Hepatocyte (in vitro differentiated cells): ENCODE measurements at places on chromosomes 11 and 22. TPM values are rescaled to one million over a fixed set of nuclear protein-coding genes. Genes with fewer than 3 reads are reported as not detected.
A peak's percentile ranks its signal among the peaks of the same experiment; 100 is the strongest.

The OVOL1 gene
- 26.0 and 26.3 TPM in 2 replicates for total RNA-seq

The IGLL1 gene
- not detected in 2 replicates for total RNA-seq

The HBG2 gene
- not detected in 2 replicates for total RNA-seq

The LARGE1 gene
- total RNA-seq: 23.6 and 28.6 TPM in 2 replicates

- no peaks in the 10 kb centered on the region for H3K36me3 ChIP-seq
- no peak for DNase-seq
- peaks cover 44% of the 10 kb centered on the region for H3K4me1 ChIP-seq
- peak overlapping the region; percentile 86 for H3K27ac ChIP-seq
- H3K4me3 ChIP-seq: no peak overlapping the region
These were observed 16.8 kb upstream of the CASTOR1 start for GRCh38 chr22:30305906-30306626.

DNA sequence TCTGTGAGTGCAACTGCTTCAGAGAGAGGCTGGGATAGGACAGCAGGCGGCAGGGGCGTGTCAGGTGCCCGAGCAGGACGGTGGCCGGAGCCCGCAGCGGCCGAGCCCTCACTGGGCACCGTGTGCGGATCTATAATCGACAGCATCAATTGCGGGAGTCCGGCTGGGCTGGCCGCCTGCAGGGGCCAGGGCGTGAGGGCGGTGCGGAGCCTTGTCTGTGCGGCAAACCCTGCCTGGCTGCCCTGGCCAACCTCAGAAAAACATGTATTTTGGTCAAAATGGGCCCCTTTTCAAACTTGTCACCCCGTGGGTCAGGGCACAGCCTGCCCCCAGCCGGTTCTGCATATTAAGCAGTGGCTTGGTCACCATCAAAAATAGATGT, 91.3 kb upstream of the KCNQ1OT1 start:
- no peak overlapping the region for H3K4me3 ChIP-seq
- no peaks in the 10 kb centered on the region for H3K36me3 ChIP-seq
- no peak overlapping the region for H3K27ac ChIP-seq
- no peaks in the 10 kb centered on the region for H3K27me3 ChIP-seq

GRCh38 chr11:131897956-131898355, 527.5 kb downstream of the NTM start:
- no peaks in the 10 kb centered on the region for H3K4me1 ChIP-seq
- H3K36me3 ChIP-seq: no peaks in the 10 kb centered on the region
- no peak overlapping the region for H3K4me3 ChIP-seq

DNA sequence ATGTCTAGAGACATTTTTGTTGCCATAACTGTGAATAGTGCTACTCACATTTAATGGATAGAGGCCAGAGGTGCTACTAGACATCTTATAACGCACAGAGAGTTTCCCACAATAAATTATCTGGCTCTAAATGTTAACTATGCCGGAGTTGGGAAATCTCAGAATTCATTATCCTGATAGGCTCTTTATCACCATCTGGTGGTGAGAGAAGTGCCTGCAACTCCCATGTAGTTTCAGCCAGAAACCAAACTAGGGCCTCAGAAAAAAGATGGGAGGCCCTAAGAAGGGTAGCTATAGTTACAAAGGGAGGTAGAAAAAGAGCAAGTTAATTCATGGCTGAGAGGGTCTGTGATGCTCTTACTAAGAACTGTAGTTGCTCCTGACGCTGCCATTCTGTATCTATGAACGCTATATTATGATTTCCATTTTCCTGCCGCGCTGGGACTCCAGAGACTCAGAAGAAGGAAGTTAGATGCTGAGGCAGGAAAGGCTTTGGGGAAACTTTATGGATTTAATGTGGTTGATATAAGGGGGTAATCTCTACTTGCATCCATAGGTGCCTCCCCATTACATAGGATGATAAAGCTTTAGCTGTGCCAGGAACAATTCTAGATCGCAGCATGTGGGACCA, 22.9 kb upstream of the MRPL17 start:
- no peaks in the 10 kb centered on the region for H3K4me1 ChIP-seq
- H3K36me3 ChIP-seq: no peaks in the 10 kb centered on the region
- H3K27me3 ChIP-seq: no peaks in the 10 kb centered on the region

DNA sequence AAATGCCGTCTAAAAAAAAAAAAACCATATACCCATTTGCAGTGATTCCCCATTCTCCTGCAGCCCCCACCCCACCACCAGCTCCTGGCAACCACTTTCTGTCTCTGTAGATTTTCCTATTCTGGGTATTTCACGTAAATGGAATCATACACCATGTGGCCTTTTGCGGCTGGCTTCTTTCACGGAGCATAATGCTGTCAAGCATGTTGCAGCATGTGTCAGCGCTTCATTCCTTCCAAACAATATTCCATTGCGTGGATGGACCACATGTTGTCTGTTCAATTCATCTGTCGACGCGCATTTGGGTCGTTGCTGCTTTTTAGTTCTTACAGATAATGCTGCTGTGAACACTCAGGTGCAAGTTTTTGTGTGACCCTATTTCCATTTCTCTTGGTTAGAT, 14.8 kb upstream of the EMID1 start:
- no peaks in the 10 kb centered on the region for H3K4me1 ChIP-seq
- H3K27me3 ChIP-seq: no peaks in the 10 kb centered on the region
- H3K36me3 ChIP-seq: no peaks in the 10 kb centered on the region
- no peak overlapping the region for H3K4me3 ChIP-seq
